ENCODE measurements at places on chromosomes 6 and 20.
A peak's percentile ranks its signal among the peaks of the same experiment; 100 is the strongest.

DNA sequence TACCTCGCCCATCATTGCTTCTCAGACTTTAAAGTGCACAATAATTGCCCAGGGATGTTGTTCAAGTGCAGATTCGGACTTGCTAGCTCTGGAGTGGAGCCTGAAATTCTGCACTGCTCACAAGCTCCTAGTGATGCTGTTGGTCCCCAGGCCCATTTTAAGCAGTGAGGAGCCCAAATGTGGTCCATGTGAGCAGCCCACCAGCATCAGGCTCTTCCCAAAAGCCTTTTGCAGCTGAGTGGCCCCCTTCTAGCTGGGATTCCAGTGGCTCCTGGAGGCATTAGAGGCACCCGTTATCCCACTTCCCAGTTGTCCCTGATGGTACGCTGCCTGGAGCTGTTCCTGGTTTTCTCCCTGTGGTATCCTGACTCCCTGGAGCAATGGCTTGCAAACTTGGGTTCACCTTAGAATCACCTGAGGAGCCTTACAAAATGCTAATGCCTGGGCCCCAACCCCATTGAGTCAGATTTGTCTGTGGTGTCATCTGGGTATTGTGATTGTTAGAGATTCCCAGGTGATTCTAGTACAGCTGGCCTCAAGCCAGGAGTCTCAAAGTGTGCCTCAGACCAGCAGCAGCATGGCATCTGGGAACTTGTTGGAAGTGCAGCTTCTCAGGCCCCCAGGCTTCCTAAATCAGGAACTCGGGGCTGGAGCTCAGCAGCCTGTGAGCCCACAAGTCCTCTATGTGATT is 186.9 kb upstream of the SLC24A3 start:
- no peak for DNase-seq

DNA sequence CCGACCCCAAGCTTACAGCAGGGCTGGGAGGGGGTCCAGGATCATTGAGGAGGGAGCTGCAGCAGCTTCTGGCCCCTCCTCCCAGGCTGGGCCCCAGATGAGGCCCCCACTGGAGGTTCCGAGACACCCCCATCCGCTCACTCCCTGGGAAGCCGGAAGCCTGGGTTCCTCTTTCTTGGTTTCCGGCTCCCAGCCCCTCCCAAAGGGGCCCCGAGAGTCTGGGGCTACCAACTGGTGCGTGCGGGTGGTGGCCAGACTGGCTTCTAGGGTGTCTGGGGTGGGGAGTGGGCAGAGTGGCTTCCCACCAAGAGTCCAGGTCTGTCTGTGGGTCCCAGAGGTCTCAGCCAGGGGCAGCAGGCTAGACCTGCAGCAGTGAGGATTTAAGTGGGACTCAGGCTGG is 2.2 kb downstream of the RGS19 start:
- no peak for DNase-seq

DNA sequence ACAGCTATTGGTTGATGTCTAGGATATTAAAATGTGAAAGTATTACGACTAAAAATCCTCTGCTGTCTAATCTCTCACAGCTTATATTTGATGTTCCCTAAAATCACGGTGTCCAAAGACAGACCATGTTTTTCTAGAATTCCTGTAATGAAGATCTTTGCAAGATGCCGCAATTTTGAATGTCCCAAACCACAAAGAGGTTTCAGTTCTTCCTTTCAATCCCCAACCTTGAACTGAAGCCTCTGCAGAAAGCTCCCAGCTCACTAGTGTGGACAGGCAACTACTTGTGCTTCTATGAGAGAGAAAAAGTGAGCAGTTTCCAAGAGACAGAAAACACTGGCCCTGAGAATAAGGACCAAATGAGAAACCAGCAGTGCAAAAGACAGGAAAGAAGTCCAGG is 370.1 kb downstream of the FOXA2 start:
- DNase-seq: no peak

GRCh38 chr6:10014557-10014956 is 400.3 kb downstream of the TFAP2A start:
- peak; percentile 57 for DNase-seq

DNA sequence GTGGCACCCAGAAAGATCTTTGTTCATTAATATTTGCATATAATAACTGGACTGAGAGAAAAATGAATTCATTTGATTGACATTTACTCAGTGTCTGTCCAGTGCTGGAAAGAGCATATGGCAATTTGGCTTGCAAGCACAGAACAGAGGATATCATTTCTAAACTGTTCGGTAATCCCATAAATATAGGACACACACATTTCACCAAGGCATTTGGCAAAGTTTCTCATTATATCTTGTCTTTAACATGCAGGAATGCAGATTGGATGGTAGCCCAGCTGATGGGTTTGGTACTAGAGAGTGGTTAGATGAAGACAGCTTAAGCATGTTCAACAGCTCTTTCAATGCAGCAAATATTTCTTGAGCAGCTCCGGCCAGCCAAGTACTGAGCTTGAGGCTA is 259.2 kb downstream of the PRKN start:
- DNase-seq: peak; percentile 72

- no peak for DNase-seq
Measured at GRCh38 chr20:58654337-58654736, 3.3 kb downstream of the STX16 start.

GRCh38 chr20:52131048-52131643 is 60.4 kb downstream of the ZFP64 start:
- DNase-seq: no peak

GRCh38 chr6:72580281-72580940 is 41.5 kb upstream of the KCNQ5 start:
- peak; percentile 38 for DNase-seq

- DNase-seq: no peak
Measured at GRCh38 chr6:119076576-119077390, 1.7 kb downstream of the FAM184A start.

DNA sequence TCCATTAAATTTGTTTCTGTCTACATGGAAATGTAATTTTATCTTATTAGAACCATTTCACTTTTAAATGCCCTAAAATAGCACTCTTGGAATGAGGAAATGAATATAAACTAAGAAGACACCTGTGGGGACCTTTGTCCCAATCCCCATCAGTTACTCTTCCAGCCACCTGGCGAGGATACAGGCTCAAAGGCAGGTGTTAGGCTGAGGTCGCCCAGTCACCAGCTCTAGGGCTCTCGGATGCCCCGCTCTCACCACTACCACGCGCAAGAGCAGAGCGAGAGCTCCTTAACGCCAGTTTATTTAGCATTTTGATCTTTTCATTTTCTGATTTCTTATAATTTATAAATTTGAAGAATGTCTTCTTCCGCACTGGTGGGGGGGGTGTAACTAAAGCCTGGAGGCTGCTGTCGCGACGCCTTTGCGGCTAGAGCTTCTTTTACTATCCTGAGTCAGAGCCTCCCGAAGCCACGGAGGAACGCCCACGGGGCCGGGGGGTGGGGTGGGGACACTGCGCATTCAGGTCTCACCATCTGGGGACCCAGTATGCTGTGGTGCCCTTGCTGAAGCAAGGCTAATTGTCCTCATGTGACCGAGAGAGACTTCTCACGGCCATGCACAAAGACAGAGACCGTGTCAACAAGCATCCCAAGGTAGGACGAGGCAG is 38.7 kb upstream of the AFDN start:
- no peak for DNase-seq

DNA sequence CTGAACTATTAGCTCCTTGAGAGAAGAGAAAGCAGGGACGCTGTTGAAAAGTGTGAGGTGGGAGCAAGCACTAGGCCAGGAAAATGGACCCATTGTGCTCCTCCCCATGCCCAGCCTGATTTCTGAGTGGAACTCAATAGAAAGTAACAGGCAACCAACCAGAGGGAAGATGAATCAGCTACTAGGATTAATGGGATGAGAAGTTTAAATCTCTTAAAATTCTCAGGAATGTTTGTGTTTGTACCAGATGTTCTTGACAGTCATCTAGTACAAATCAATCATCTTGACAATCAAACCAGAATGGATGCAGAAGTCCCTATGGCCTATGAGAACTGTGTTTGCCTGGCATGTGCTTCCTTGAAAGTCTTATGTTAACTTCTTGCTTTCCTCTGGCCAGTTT is 48.9 kb downstream of the HDDC2 start:
- DNase-seq: peak; percentile 24

DNA sequence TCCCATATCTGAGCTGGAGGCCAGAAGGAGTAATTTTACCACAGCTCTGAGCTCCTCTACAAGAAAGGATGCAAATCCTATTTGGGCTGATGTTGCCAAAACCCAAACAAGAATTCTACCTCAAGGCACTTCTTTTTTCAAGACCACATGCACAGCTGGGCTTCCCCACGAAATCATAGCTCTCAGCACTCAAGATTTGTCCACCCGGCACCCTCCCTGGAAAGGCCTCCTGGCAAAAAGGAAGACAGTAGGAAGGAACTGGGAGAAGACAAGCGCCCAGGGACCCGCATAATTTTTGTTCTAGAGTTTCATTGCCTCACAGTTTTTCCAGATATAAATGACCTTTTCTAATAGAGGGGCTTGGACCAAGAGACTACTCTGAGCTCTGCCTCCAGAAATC is 90.5 kb downstream of the BANF2 start:
- no peak for DNase-seq

GRCh38 chr20:29408034-29408695 is 1849.3 kb upstream of the DEFB115 start:
- DNase-seq: no peak

GRCh38 chr6:80469977-80470376 is 363.5 kb downstream of the BCKDHB start:
- DNase-seq: no peak
